ENCODE measurements at places on chromosomes 2 and 18.

- DNase-seq: peak; percentile 86
Observed at GRCh38 chr2:207792244-207792785, 22.6 kb upstream of the FZD5 start.

- no peak for DNase-seq
Observed at GRCh38 chr2:101820519-101820918, 123.0 kb downstream of the MAP4K4 start.

GRCh38 chr2:48860380-48860779, 104.9 kb upstream of the LHCGR start:
- DNase-seq: no peak

DNA sequence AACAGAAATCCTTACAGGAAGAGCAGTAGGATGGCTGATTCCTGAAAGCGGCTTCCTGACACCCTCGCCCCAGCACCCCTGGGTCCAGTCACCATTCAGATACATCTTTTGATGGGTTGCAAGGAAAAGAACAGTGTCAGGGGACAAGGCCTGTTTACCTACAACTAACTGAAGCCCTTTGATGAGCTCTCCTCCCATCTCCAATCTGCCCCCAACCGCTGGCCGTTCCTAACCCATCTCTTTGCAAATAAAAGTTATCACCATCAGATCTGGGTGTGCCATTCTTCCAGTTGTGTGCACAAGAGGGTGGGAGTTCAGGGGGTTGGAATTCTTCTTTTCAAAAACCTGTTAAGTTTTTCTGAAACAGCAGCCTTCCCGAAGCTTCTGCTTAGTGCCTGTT, 48.9 kb downstream of the ARL4C start:
- no peak for DNase-seq

DNA sequence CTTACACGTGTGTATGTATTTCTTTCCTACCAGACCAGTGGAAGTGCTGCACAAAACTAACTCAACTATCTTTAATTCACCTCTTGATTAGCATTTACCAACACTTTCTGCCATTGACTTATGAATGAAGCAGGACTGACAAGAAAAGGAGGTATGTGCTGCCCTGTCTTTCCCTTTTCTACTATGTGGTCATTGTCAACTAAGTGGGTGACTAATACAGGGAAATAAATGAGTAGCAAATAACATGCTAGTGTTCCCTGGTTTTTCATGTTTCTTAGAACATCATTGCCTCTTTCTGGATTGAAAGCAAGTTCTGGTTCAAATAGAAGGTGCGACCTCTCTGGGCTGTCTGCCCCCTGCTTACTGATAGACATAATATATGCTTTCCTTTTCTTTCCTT, 58.0 kb downstream of the LINC00305 start:
- no peak for DNase-seq

DNA sequence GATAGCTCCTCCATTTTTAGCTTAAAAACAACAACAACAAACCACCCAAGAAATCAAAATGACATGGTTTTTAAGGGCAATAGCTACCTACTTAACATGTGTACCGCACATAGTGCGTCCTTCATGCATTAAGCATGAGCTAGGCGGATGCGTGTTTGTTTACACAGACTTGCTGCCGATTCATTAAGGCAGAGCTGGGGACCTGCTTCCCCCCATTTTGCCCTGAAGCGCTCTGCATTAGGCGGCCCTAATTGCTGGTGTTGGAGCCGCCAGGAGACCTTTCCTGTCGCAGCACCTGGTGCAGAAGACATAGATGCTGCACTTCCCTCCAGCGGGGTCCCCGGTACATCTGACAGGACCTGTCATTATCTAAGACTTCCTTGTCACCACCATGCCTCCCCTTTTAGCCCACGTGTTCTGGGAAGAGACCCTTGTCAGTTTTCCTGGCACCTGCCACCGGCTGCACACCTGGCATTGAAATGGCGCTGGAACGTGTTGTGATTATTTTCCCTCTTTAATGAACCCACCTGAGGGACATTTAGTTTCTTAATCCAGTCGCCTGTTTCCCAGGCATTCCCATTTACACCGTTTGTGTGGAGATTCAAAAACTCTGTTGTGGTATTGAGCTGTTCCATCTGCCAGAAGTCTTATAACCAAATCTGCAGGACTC, 261.1 kb upstream of the RAB12 start:
- DNase-seq: no peak

DNA sequence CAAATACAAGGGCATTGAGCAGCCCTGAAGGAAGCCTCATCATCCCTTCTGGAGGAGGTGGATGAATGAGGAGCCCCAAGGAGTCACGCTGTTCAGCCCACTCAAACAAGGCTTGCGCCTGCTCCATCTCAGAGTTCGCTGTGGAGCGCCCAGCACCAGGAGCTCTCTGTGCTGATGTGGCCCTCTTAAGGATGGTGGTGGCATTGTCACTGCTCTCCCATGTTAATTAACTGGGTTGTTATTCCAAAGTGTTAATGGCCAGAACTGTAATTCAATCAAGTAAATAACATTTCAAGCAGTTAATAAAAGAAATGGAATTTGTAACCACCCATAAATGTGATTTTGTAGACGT, 726.0 kb upstream of the RAB6C start:
- DNase-seq: peak; percentile 39

DNA sequence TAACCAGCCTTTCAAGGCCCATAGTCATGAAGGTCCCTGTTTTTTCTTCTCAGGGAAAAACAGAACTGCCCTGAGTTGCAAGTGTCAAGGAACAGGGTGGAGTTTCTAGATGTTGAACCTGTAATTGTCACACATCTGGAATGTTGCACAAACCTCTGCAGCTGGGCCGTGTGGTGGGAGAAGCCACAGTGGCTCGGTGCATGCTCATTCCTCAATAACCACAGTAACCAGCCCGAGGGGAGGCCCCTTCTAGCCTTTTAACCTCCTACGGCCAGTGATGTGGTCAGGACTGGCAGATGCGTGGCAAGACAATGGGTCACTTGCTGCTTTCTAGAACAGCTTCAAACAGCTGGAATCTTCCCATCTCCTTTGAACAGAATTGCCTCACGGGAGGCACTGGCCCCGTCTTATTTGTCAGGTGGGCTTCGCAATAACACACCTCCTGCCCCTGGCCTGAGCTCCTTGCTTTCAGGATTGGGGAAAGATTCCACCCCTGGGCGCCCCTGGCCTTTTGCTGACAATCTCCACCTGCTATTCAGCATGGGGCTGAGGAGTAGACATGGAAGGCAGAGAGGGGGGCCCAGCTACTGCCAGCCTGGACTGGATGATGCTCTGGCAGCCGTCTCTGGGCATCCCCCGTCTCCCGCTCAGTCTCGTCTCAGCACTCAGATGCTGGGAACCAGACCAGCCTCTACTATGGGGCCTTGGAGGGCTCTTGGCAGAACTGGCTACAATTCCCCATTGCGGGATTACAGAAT, 102.9 kb downstream of the KLHL29 start:
- DNase-seq: peak; percentile 64

GRCh38 chr2:197620133-197620532, 55.3 kb downstream of the RFTN2 start:
- DNase-seq: no peak
